NCI-H510A treated with DMSO at 0.1 percent for 48 hours (cell line): ENCODE measurements at places on chromosomes 5 and 9.

- DNase-seq = no peak
Measured at GRCh38 chr5:72160329-72160728, 53.1 kb downstream of the MAP1B start.

GRCh38 chr5:169415948-169416347 lies 115.0 kb upstream of the SLIT3 start:
- DNase-seq = no peak

GRCh38 chr9:104556830-104557634 lies 11.9 kb upstream of the OR13C8 start:
- DNase-seq = no peak

- DNase-seq = peak; percentile 96
Measured at GRCh38 chr5:14383923-14384322, 197.7 kb upstream of the OTULINL start.

DNA sequence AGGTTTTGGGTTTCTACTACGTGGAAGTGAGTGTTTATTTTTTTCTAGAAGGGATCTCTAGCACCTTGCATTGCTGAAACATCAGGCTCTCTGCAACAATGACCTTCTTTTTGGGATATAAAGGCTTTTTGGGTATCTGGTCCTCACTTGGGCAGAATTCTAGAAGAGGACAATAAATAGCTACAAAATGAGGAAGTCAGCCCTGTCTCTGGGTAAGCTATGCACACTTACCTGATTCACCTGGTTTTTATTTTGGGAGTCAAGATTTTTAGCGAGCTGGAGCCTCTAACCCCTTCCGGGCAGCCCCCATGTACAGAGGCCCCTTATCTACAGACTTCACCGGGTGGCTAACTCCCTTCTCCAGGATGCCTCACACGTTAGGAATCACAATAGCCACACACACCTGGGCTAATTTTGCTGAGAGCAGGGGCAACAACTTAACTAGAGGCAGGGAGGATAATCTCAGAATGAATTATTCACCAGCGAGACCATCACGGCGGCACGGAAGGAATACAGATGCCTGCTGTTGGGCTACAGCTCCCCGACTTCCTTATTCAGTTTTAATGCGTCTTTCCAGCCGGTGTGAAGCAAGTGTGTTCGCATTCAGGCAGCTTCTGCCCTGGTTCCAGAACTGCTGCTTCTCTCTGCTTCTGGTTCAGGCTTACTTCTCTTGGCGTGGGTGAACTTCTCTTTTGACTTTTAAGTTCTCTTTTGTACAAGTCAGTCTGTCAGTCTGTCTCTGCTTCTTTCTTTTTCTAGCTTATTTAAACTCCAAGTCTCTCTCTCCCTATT lies 341.0 kb upstream of the PANK3 start:
- DNase-seq = no peak

DNA sequence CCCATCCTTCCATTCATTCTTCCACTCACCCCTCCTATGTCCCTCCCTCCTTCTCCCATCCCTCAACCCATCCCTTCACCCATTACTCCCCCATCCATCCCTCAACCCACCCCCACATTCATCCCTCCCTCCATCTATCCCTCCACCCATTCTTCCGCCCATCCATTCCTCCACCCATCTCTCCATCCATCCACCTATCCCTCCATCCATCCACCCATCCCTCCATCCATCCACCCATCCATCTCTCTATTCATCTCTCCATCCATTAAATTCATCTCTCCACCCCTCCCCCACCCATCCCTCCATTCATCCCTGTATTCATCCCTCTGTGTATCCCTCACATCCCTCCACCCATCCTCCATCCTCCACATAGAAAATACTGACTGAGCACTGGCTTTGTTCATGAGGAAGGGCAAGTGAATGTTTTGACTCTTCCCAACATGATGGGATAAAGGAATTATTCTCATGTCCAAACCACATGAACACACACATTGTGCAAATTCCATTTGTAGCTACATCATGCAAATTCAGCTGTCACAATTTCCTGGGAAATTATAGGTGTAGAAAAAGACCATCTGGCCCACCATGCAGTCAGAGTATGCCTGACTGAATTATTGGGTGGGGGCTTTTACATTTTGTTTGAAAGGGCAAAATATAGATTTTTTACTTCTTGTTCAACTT lies 6.9 kb upstream of the VAV2 start:
- DNase-seq = no peak

DNA sequence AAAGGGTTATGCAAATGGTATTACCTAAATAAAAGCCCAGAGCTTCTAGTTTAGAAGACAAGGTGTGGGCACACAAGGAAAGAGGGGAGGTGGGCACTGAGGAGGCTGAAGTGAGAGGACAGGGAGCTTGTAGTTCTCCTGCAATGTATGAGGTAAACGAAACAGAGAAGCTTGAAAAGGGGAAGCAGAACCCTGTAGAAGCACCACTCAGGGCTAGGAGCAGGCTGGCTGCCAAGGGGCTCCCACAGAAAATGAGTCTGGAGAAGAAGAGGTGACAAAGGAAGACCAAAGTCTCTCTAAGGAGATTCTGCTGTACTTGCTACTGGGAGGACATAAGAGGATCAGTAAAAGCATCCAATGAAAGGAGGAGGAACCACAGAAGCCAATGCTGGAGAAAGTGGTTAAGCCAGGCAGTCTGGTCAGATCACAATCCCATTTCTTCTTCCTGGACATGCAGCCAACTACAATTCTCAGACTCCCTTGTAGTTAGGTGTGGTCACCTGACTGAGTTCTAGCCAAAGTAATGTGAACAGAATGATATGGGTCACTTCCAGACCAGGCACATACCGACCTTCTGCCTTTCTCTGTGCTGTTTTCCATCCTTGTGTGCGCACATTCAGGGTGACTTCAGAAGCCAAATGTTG lies 174.5 kb upstream of the MAP3K1 start:
- no peak for DNase-seq

GRCh38 chr9:88578121-88579049 lies 43.4 kb downstream of the NXNL2 start:
- DNase-seq = peak; percentile 18

DNA sequence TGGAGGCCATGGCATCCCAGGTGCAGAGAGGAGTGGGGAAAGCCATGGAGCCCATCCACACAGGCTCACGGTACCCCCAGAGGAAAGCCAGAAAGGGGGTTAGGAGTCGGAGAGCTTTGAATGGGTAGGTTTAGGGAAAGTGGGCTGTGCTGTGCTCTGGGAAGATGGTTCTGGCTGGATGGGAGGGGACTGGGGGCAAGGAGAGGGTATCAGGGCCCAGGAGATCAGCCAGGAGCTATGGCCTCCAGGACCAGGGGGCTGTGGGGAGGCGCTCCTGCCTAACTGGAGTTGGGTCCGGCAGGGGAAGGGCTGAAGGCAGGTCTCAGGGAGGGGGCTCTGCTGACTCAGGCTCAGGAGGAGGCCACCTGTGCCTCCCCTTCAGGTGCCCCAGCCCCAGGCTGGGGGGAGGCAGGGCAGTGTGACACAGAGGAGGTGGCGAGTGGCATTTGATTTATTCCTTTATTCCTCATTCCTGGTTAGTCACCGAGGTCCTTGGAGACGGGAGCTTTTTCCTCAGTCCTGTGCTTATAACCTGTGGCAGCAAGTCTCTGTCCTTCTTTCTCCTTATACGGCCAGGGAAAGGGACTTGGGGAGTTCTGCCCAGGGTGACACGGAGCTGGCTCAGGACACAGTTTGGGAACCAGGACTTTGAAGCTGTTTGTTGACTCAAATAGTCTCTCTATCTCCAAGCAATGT lies 60.8 kb downstream of the TSTD2 start:
- no peak for DNase-seq

- peak; percentile 1 for DNase-seq
Measured at GRCh38 chr5:132294728-132295504, 722 bp downstream of the SLC22A4 start.

- no peak for DNase-seq
Measured at GRCh38 chr5:84393969-84394368, 9.3 kb upstream of the EDIL3 start.

DNA sequence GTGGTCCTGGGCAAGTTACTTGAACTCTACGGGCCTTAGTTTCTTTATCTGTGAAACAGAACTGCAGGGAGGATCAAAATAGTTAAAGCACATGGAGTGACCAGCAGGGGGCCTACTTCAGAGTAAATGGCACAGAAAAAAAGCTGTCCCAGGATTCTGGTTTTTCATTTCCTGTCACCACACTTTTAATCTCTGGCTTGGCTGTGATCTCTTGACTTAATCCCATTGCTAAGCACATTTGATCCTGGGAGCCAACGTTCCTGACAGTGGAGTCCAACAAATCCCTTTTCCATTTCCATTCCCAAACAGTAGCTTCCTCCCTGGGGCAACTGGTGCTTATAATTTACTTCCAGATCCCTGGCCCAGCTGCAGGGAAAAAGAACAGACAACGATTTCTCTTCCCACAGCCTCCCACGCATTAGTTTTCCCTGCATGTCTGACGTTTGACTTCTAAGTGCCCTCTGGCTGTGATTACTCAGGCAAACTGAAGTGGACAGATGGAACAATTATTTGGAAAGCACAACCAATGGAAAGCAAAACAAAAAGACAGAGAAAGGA lies 136.5 kb upstream of the STK32A start:
- peak; percentile 63 for DNase-seq

DNA sequence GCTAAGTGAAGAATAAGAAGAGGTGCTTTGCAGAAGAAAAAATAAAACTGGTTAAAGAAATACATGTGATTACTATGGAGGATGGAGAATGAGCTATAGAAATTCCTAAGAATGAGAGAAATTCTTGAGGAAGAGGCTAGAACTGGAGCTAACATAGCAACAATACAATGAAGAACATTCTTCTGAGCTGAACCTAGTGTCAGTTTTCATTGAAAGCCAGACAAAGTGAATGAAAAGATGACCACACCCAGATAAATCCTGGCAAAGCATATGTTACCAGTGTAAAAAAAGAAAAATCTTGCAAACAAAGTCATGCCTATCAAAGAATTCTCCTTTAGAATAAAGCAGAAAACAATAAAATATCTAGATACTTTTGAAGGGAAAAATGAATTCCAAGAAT lies 39.6 kb downstream of the SGCD start:
- no peak for DNase-seq

DNA sequence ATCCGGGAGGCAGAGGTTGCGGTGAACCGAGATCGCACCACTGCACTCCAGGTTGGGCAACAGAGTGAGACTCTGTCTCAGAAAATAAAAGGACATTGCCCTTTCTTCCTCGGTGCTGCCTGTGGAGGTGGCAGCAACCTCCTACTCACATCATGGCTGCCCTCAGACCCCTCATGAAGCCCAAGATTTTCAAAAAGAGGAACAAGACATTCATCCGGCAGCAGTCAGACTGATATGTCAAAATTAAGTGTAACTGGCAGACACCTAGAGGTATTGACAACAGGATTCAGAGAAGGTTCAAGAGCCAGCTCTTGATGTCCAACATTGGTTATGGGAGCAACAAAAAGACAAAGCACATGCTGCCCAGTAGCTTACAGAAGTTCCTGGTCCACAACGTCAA lies 12.6 kb upstream of the PAX5 start:
- no peak for DNase-seq

DNA sequence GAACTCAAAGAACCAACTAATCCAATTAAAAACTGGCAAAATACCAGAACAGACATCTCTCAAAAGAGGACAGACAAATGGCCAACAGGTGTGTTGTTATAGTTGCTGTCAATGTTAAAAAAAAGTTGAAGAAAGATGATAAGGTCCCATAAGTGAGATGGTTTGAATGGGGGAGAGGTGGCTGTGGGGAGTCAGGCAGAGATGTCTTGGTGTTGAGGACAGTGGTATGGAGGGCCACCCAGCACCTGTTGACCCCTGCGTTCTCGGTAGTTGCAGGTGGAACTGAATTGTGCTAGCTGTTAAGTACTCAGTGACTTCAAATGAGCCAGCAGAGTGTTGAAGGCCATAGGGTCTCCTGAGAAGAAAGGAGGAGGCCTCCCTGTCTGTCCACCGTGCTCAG lies 55.9 kb upstream of the PITX1 start:
- no peak for DNase-seq

DNA sequence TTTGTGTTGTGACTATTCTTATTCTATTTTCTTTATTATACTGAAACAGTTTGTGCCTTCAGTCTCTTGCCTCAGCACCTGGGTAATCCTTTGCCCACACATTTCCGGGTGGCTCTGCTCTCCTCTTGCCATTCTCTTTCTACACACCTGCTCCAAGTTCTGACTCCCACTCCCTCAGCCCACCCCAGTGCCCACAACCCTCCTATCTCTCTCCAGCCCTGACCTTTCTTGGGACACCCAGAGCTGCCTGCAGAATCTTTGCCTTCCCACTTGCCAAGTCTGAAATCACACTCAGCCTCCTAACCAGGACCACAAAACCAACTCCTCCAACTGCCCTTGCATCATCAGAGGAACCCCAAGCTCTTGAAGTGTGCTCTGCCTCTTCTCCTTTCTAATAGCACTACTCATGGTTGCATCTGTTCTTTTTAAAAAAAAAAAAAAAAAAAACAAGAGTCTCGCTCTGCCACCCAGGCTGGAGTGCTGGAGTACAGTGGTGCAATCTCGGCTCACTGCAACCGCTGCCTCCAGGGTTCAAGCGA lies 4.1 kb downstream of the SWI5 start:
- no peak for DNase-seq

DNA sequence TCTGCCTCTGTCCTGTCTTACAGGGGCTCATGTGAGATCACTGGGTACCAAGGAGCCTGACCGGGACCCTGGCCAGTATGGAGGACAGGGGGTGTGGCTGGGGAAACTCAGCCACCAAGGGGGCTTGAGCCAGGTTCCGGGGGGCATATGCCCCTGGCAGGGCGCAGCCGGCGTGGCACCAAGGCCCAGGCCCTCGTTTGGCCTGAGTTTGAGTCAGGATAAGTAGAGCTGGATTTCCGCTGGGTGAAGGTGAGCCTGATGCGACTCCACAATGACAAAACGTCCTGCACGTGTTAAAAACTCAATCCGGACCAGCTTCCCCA lies 616 bp upstream of the TSPAN17 start:
- DNase-seq = no peak

GRCh38 chr9:98707166-98708102 lies 1.3 kb downstream of the GABBR2 start:
- DNase-seq = peak; percentile 83

GRCh38 chr5:128681096-128681495 lies 143.1 kb upstream of the FBN2 start:
- no peak for DNase-seq

GRCh38 chr5:156000115-156000514 lies 326.8 kb upstream of the SGCD start:
- no peak for DNase-seq

DNA sequence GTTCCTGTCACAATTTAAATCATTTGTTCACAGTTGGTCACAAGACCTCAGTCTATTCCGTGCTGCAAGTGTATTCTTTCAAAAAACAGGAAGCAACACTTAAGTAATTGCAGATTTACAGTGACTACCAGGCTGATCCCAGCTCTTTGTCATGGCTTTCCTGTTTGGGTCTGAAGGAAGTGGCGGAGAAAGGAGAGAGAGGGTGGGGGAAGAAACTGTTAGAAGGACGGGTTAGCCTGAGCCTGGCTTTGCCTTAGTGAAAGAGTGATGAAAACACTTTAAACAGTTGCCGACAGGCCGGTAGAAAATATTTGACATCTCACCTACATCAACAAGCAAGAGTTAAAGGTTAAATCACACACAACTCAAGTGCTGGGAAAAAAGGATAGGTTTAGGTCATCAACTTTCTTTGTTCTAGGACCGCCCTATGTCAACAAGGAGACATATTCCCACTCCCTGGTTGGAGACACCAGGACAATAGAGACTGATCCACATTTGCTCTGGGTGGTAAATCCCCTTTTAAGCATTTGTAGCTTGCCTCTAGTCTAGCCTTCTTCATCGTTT lies 102.2 kb upstream of the DAB2 start:
- no peak for DNase-seq
